ENCODE measurements at places on chromosomes 5 and 9. TPM values are rescaled to one million over a fixed set of nuclear protein-coding genes. Genes with fewer than 3 reads are reported as not detected.

The ADAMTS2 gene
- 6.8 TPM for polyA plus RNA-seq

The CBY3 gene
- polyA plus RNA-seq = not detected

The NNT gene
- 6.1 TPM for polyA plus RNA-seq

DNA sequence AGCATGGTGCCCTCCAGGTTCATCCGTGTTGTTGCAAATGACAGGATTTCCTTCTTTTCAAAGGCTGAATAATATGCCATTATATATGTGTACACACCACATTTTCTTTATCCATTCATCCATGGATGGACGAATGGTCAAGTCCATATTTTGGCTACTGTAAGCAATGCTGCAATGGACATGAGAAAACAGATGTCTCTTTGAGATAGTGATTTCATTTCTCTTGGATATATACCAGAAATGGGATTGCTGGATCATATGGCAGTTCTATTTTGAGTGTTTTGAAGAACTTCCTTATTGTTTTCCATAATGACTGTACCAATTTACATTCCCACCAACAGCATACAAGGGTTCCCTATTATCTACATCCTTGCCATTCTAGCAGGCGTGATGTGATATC is 67.9 kb downstream of the TEK start:
- no peaks in the 10 kb centered on the region for H3K4me1 ChIP-seq
- H3K36me3 ChIP-seq = no peaks in the 10 kb centered on the region
- no peak overlapping the region for H3K4me3 ChIP-seq
- no peak for DNase-seq
- no peaks in the 10 kb centered on the region for H3K27me3 ChIP-seq
- H3K27ac ChIP-seq = no peak overlapping the region

DNA sequence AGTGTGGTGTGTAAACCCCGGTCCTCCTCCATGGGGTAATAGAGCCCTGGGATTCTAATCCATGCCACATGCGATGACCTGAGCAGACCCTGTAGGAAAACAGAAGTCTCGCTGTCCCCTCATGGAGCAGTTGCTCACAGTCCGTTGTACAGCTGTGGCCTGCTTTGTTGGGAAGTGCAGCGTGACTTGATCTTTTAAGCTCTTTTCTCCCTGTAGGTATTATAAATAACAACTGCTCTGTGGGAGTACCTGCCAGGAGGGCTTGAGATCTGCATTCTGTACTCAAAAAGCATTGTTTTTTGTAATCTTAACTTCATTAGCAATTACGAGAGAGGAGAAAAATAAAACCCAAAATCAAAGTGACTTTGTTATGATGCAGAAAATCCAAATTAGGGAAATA is 17.3 kb downstream of the MEGF10 start:
- H3K4me3 ChIP-seq = no peak overlapping the region
- no peaks in the 10 kb centered on the region for H3K27me3 ChIP-seq
- H3K36me3 ChIP-seq = no peaks in the 10 kb centered on the region

DNA sequence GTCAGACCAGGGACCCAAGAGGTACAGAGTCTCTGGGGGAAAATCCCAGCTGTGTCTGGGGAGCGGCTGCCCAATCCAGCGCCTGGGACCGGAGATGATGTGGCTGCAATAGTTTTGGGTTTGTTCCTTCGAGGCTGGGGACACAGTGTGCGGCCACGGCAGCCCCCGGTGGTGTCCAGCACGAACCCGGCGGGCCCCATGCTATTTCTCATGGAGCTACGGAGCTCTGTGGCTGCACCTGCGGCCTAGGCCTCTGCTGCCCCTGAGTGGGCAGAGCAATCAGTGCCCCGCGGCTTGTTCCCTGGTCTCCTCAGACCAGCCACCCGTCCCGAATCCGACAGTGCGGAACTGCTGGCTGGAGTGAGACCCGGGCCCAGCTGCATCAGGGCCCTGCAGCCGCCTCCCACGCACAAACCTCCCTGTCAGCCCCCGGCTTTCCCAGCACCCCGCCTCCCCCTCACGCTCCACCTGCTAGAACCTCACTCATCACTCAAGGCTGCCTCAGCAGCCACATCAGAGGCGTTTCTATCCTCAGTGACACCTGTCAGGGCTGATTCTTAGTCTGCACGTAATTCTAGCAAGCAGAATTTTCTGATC is 29.0 kb downstream of the SARDH start:
- DNase-seq = no peak
- H3K27me3 ChIP-seq = no peaks in the 10 kb centered on the region
- no peak overlapping the region for H3K27ac ChIP-seq
- H3K4me1 ChIP-seq = no peaks in the 10 kb centered on the region

GRCh38 chr5:78655746-78656290 is 7.2 kb upstream of the LHFPL2 start:
- DNase-seq = no peak
- no peaks in the 10 kb centered on the region for H3K36me3 ChIP-seq
- no peak overlapping the region for H3K27ac ChIP-seq
- H3K27me3 ChIP-seq = no peaks in the 10 kb centered on the region
